Left ventricle myocardium inferior (tissue), 1 donor: ENCODE measurements at places on chromosomes 12 and 14. TPM values are rescaled to one million over a fixed set of nuclear protein-coding genes. Genes with fewer than 3 reads are reported as not detected.

DNA sequence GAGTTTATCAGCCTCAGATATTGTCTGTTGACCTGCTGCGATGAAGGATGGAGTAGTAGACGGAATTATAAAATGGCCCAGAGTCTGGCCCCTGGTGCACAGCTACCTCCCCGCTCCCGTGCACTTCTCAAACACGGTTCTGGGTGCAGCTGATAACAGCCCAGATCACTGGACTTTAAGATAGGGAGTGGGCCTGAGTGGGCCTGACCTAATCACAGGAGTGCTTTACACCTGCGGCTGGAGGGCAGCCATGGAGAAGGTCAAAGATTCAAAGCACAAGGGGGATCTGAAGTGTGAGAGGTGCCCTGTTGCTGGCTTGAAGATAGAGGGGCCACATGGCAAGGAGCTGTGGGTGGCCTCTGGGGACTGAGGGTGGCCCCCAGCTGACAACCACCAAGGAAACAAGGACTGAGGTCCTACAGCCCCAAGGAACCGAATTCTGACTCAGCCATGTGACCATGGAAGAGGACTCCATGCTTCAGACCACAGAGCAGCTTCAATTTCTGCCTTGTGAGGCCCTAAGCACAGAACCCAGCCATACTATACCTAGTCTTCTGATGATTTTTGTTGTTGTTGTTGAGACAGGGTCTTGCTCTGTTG lies 113.4 kb downstream of the ZNF664 start:
- no peak for DNase-seq

The SERPINA12 gene
- total RNA-seq = not detected

The GZMH gene
- total RNA-seq = not detected

The STX2 gene
- total RNA-seq = 11.1 TPM

DNA sequence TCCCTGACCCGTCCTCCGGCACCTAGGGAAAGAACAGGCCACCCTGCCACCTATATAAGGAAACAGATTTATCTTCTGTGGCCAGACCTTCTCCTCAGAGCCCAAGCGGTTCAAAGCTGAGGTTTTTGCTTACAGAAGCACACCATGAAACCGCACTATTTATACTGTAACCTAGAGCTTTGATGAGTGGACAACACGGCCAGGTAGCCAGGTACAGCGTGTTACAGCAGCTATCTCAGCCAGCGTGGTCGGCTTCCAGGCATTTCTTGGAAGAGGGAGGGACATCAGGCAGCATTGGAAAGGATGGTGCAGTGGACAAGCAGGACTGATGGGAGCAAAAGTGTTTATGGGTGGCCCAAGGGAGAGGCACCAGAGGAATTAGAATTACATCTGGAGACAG lies 34.4 kb downstream of the TTC7B start:
- no peak for DNase-seq
